Activated T-cell treated with anti-CD3 and anti-CD28 coated beads, Interleukin-2, amount 50 U/mL, for 24 hours (primary cell): ENCODE measurements at places on chromosomes 7 and 10.

DNA sequence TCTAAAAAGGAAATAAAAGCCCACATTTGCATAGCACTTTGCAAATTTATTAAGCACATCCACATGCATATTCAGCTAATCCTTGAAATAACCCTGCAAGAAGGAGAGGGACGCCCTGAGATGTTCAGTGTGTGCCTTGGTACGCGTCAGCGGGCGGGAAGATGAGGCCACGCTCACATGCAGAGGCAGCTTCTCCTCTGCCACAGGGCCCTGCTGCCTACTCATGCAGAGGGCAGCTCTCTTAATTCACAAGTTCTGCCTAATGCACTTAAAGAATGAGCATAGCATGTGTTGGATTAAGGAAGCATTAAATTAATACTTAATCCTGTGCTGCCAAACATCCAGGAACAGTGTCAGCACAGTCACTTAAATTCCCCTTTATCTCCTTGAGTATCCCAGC lies 132.3 kb downstream of the HECW1 start:
- no peak for DNase-seq

- DNase-seq, result no peak
Measured at GRCh38 chr10:132453470-132453861, 56.5 kb downstream of the PWWP2B start.

DNA sequence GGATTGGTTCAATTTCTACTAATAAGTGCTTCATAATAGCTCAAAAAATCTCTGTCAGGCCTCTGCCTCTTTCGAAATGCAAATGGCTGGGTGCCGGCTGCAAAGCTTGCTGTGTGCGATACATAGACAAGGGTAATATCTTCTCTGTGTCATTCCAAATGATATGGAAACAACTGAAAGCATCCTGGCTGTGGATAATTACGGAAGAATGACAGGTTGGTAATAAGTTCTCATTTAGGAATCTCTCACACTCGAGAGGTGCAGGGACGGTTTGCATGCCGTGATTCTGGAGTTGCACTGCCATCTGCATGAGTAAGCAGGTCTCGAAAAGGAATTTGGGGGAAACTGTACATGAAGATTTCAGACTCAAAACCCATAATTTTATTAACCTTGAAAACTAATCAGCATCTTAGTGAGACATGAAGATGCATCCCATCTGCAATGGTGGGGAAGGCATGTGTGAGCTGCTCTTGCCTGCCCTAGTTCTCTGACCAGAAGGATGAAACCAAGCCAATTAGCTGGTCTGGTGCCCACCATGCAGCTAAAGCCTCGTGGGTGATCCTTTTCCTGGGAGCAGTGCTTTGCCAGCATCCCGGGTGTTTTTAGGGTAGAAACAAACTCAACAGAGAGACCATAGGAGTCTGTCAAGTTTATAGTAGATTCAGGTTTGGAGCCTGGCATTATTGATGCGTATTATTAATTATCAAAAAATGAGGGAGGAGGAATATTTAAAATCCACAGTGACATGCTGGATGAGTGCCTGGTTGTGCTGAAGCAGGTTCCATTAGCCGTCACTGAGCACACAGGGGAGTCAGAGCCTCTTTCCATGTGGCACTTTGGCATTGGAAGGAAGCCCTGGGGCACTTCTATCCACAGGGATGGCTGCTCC lies 503.6 kb upstream of the MGMT start:
- no peak for DNase-seq

DNA sequence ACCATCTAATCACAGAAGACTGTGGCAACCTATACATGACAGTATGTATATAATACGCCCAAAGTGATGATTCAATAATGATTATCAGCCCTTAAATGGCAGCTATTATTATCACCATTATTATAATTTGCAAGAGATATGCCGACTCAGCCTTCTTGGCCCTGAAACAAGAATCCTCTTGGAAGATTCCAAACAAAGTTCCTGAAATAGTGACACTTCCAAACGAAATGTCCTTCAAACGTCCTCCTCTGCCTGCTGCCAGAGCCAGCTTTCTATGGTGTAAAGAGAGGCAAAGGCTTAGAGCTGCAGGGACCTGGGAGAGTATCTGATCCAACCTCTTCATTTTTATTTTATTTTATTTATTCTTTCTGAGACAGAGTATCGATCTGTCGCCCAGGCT lies 36.0 kb downstream of the NRAP start:
- DNase-seq, result no peak

DNA sequence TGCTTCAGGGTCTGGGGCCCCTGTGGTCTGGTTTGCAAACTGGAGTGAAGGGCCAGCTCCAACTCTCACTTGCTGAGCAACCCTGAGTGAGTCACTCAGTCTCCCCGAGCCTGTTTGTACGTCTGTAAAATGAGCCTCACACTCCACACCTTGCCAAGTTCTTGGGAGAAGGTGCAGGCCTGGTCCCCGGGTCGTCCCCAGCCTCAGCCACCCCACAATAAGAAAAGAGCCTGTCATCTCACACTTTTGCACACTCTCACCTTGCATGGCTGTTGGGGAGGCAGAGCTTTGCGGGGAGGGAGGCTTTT lies 5.2 kb downstream of the GRIFIN start:
- no peak for DNase-seq

DNA sequence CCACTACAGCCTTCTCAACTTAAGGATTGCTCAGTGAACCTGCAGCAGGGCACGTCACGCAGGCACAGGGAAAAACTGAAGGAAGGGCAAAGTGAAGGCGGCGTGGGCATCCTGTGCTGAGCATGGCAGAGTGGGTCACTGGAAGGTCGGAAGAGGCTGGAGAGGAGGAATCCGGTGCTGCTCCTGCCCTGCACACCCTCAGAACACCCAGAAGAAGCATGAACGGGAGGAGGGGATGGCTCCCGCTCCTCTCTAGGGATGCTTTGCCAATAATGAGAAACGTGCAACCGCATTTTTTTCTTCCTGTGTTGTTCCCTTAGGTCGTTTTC lies 175.1 kb downstream of the TNS3 start:
- no peak for DNase-seq
